ENCODE measurements at places on chromosomes 16 and 17.
A peak's percentile ranks its signal among the peaks of the same experiment; 100 is the strongest.

- no peak overlapping the region for H3K27ac ChIP-seq
- DNase-seq: no peak
- no peaks in the 10 kb centered on the region for H3K27me3 ChIP-seq
- H3K36me3 ChIP-seq: no peaks in the 10 kb centered on the region
These were observed 21.5 kb downstream of the MBTD1 start for GRCh38 chr17:51238255-51238887.

DNA sequence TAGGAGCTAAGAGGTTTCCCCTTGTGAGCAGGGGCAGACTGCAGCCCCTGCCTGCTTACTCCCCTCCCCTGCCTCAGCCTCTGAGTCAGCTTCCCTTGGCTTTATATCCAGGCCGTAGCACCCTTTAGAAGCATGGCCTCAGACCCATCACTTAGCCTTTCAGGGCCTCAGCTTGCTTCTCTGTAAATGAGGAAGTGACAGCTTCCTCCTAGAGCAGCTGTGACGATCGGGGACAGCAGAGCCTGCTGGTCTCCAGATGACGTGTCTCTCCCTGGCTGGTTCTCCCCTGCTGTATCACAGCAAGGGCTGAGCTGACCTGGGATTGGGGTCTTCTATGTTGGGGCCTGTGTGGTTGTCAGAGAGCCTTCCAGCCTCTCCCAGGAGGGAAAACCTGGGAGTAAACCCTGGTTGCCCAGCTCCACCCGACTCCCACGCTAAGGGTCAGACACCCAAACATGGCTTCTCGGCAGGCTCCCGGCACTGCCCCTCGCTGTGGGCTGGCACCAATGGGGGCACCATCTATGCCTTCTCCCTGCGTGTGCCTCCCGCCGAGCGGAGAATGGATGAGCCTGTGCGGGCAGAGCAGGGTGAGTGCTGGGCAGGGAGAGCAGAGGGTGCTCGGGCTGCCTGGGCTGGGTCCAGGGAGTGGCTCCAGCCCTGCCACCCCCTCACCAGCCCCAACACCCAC is 16.3 kb upstream of the MYO15B start:
- no peak overlapping the region for H3K27ac ChIP-seq
- no peaks in the 10 kb centered on the region for H3K27me3 ChIP-seq
- DNase-seq: no peak
- no peaks in the 10 kb centered on the region for H3K4me1 ChIP-seq
- H3K36me3 ChIP-seq: peaks cover 6% of the 10 kb centered on the region

DNA sequence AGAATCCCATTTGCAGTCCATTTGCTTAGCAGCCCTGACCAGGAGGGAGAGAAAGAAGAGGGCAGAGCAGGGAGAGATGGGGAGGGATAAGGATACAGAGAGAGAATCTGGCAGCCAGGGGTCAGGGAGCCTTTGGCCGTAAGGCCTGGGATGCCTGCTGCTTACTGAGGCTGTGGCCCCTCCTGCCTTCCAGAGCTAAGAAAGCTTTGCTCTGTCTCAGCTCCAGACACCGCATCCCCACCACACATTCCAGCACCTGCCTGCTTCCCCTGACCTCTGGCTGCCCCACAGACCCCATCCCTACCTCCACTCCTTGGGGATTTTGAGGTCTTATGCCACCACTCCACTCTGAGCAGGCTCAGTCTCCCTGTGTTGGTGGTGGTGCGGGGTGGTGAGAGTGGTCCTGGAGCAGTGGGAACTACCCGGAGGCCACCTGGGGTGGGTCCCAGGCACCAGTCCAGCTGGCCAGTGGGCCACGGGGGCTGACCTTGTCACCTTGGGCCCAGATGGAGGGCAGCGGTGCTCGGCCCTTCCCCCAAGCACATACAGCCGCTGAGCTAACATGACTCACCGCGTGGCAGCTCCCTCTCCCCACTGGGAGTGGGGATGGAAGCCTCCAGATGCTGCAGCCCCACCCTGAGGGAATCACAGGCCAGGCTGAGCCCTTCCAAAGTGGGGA is 58.3 kb downstream of the RAI1 start:
- H3K4me3 ChIP-seq: no peak overlapping the region
- H3K27me3 ChIP-seq: peaks cover 10% of the 10 kb centered on the region
- H3K27ac ChIP-seq: no peak overlapping the region
- no peaks in the 10 kb centered on the region for H3K36me3 ChIP-seq

- H3K4me1 ChIP-seq: peaks cover 5% of the 10 kb centered on the region
- DNase-seq: no peak
- H3K27me3 ChIP-seq: peaks cover 18% of the 10 kb centered on the region
- no peak overlapping the region for H3K27ac ChIP-seq
These were observed 17.1 kb downstream of the ZNF213 start for GRCh38 chr16:3152027-3152276.

DNA sequence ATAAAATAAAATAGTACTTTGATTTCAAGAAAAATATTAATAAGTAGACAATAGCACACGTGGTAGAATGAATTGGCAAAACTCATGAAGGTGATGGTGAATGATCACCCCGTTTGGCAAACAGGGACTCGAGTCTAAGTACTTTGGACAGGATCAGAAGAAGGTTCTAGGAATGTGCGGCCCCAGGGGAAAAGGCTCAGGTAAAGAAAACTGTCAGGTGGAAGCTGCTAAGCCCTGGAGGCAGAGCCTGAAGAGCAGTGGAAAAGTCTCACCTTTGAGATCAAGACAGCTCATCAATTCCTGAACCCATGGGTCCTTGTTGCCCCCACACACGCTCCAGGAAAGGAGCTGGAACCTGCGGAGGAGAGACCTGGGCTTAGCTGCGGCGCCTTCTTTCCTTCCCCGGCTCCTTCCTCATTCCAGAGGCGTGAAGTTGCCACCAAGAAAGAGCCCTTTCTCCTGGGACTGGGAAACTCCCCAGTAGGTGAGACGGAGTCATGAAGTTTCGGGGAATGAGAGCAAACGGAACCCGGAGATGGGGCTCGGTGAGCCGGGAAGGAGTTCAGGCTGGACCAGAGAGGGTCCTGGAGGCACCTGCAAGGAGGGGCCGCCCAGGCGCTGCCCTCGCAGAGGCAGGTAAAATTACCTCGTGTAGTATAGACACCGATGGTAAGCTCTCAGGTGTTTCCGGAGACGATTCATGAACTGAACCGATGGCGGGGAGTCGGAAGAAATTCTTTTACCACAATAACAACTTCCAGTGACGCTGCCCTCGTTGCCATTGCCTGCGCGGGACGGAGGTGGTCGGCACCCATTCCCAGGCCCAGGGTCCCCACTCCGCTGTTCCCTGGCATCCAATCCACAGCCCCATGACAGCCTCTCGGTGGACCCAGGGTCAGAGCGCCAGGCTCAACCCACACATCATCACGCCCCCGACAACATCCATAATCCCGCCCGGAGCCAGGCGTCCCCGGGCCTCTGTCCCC is 1.2 kb upstream of the ZMYND15 start:
- no peak overlapping the region for H3K27ac ChIP-seq
- peaks cover 10% of the 10 kb centered on the region for H3K4me1 ChIP-seq
- H3K36me3 ChIP-seq: no peaks in the 10 kb centered on the region
- H3K4me3 ChIP-seq: peak overlapping the region; percentile 65
- DNase-seq: no peak
- peaks cover 51% of the 10 kb centered on the region for H3K27me3 ChIP-seq

GRCh38 chr16:57859331-57859730 is 57.0 kb upstream of the KIFC3 start:
- no peak for DNase-seq
- H3K27ac ChIP-seq: no peak overlapping the region
- H3K36me3 ChIP-seq: no peaks in the 10 kb centered on the region

- no peaks in the 10 kb centered on the region for H3K36me3 ChIP-seq
- no peak overlapping the region for H3K27ac ChIP-seq
- DNase-seq: no peak
- no peak overlapping the region for H3K4me3 ChIP-seq
These were observed 165.6 kb upstream of the KCNJ16 start for GRCh38 chr17:69909389-69909788.

Data from H1 (cell line).